ENCODE measurements at places on chromosomes 1 and 21. TPM values are rescaled to one million over a fixed set of nuclear protein-coding genes. Genes with fewer than 3 reads are reported as not detected.

- H3K27ac ChIP-seq, result no peak overlapping the region
- H3K4me1 ChIP-seq, result no peaks in the 10 kb centered on the region
- no peak overlapping the region for H3K4me3 ChIP-seq
- no peaks in the 10 kb centered on the region for H3K36me3 ChIP-seq
These were observed 253.5 kb downstream of the NTNG1 start for GRCh38 chr1:107394301-107394700.

DNA sequence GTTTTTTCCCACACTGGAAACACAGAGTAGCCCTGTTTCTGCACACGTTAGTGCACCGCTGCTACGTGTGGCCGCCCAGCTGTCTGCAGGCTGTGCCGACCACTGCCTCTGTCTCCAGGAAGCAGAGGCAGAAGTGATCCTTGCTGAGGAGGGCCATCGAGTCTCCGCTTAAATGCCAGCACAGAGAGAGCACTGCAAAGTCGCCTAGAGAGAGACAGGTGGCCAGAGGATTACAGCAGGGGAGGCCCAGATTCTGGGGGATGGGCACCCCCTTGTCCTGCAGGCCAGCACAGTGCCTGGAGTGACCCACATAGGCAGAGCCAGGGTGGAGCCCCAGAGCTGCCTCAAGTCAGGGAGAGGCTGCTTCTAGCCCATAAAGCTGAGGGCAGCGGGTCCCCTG lies 6.1 kb downstream of the TPRG1L start:
- H3K4me3 ChIP-seq, result no peak overlapping the region
- no peak for DNase-seq
- no peaks in the 10 kb centered on the region for H3K27me3 ChIP-seq

- DNase-seq, result no peak
- H3K36me3 ChIP-seq, result no peaks in the 10 kb centered on the region
- H3K4me1 ChIP-seq, result no peaks in the 10 kb centered on the region
- no peaks in the 10 kb centered on the region for H3K27me3 ChIP-seq
These were observed 187.7 kb upstream of the C1orf174 start for GRCh38 chr1:4087530-4088420.

DNA sequence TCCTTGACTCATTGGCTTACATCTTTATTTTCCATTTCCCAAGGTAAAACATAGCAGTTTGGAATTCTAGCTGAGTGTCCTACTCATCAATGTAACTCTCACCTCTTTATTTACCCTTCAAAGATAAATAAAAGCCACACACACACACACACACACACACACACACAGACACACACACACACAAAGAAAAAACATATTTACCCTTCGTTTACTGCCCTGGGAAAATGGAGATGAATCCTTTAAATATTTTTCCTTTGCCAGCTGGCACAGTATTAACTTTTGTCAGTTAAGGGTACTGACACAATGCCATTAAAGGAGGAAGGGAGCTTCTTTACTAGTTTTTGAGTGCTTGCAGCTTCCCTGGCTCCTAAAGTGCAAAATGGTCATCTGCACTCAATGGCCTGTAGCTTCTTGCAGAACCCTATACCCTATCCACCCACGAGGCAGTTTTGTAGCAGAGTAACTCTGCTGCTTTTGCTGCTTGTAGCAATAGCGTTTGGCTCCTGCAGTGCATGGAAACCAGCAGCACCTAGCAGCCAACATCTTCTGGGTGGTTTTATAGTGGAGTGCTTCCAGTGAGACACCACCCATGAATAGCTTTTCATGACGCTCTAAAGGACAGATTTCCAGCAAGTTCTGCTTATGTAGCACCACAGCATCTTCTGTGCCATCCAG lies 103.7 kb downstream of the HS2ST1 start:
- no peak overlapping the region for H3K27ac ChIP-seq
- H3K36me3 ChIP-seq, result no peaks in the 10 kb centered on the region
- no peaks in the 10 kb centered on the region for H3K4me1 ChIP-seq
- no peak for DNase-seq

Gene SPATA46
- total RNA-seq, result not detected

- no peak for DNase-seq
- H3K27me3 ChIP-seq, result no peaks in the 10 kb centered on the region
- no peak overlapping the region for H3K4me3 ChIP-seq
- H3K27ac ChIP-seq, result no peak overlapping the region
- no peaks in the 10 kb centered on the region for H3K36me3 ChIP-seq
These were observed 81.5 kb downstream of the ZNF281 start for GRCh38 chr1:200328379-200328778.

DNA sequence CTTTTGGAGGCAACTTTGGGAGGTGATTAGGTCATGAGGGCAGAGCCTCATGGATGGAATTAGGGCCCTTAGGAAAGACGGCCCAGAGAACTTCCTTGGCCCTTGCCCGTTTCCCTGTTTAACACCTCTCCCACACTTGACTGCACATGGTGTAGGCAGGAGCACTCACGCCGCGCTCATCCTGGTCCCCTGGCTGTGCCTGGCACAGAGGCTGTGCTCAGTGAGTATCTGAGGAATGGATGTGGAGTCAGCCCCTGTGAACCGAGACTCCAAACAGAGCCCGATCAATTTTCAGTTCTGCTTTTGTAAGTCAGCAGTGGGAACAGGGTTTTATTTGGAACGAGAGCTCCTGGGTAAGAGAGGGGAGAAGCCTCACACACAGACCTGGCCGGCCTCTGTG lies 29.8 kb upstream of the ETV3 start:
- peaks cover 7% of the 10 kb centered on the region for H3K4me1 ChIP-seq
- no peaks in the 10 kb centered on the region for H3K36me3 ChIP-seq
- peaks cover 53% of the 10 kb centered on the region for H3K27me3 ChIP-seq
